ENCODE measurements at places on chromosomes 7 and 10.

DNA sequence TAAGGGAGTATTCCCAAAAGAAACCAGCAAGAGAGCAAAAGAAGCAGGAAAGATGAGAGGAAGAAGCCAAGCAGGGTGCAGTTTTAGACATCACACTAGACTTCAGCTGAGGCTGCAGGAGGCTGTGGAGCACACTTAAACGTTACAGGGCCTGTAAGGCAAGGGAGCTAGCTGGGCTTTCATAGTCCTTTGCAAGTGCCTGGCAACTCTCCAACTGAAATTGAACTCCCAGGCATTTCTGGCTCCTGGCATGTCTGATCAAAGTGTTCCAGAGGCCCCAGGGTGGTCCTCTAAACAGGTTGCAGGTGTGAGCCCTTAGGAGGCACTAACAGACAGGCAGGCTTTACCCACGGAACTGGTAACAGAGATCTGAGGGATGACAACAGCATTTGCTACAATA is 750.2 kb downstream of the XPNPEP1 start:
- peak; percentile 25 for DNase-seq

DNA sequence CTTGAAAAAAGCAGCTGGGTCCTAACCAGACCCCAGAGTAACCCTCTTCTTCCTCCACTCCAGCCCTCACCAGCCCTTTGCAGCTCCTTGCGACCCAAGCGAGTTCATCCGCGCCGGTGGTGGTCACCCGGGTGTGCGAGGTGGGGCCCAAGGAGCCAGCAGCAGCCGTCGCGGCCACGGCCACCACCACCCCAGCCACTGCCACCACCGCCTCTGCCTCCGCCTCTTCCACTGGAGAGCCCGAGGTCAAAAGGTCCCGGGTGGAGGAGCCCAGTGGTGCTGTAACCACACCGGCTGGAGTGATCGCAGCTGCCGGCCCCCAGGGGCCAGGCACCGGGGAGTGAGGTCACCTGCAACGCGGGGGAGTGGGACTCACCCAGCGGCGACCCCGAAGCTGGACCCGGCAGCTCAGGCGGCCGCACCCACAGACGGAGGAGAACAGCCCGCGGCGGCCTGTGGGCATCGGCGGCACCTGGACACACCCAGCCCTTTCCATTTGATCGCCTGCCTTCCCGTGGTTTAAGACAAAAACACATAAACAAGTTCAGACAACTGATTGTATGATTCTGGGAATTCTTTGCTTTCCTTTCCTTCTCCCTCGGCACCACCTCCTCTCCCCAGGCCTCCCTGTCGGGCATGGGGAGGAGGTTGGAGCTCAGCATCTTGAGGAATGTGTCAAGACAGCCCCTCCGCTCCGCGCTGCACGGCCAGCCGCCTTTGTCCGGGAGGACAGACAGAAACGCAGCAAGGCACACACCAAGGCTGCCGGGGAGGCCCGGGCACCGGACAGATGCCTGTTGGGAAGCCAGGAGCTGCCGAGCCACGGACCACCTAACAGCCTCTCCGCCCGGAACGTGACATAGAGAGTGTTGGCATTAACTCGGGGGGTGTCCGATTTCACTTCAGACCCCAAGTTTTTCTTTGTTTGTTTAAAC is 13.0 kb upstream of the AP5Z1 start:
- no peak for DNase-seq

- DNase-seq, result peak; percentile 37
Measured at GRCh38 chr7:27994639-27995038, 186.0 kb downstream of the JAZF1 start.

DNA sequence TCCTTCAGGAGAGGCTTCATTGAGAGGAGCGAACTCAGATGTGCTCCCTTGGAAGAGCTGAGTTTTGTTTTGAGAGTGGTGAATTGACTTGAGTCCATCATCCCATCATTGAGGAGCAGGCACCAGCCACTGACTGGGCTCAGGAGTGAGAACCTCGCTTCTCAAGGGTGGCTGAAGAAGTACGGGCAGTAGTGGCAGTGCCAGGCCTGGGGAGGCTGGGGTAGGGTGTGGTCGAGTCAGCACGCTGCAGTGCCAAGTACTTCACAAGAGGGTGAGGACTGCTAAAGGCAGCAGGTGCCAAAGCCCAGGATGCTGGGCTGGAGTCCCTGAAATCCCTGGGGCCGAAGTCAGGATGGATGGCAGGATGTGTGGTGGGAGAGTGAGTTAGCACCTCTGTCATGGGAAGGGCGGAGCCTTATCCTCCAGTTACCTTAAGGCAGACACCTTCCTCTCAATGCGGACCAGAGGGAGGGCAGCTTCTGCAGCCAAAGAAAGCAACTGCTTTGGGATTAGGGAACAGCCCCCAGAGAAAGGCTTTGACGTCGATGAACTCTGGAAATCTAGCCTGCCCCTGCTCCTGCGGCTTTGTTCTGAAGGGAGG is 210.3 kb downstream of the CAMK1D start:
- no peak for DNase-seq

DNA sequence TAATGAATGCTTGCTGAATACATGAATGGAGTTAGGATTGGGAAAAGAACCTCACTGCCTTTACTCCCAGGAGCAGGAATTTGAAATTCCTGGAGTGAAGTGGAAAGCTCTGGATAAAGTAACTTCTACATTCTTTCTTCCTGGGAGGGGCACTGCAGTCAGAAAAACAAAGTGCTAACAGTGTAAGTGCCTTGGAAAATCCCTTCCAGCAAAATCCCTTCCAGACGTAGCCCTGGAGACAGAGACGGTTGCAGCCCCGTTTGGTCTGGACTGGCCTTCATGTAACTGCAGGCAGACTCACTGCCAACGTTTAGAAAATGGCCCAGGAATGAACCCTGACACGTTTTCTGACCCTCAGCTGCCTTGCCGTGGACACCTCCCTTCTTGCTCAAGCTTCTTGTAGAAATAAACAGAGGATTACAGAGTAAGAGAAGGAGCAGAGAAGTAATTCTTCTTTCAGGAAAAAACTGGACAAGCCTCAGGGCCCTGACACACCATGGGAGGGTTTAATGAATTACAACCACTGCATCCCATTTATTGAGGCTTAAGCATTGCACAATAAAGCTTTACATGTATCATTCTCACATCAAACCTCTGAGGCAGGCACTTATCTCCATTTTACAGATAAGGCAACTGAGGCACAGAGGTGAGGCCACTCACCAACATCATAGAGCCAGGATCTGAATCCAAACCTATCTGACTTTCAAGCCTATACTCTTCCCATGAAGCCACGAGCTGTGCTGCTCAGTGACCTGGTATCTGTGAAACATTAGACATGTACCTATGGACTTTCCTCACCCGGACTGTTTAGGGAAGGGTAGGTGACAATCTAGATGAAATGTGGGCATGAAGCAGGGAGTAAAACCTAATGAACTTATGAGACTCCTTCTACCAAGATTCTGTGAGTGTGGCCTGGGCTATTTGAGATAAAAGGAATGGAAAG is 7.8 kb downstream of the ITPRIP start:
- DNase-seq, result peak; percentile 85

GRCh38 chr7:139068544-139069399 is 32.9 kb upstream of the ZC3HAV1L start:
- DNase-seq, result no peak

DNA sequence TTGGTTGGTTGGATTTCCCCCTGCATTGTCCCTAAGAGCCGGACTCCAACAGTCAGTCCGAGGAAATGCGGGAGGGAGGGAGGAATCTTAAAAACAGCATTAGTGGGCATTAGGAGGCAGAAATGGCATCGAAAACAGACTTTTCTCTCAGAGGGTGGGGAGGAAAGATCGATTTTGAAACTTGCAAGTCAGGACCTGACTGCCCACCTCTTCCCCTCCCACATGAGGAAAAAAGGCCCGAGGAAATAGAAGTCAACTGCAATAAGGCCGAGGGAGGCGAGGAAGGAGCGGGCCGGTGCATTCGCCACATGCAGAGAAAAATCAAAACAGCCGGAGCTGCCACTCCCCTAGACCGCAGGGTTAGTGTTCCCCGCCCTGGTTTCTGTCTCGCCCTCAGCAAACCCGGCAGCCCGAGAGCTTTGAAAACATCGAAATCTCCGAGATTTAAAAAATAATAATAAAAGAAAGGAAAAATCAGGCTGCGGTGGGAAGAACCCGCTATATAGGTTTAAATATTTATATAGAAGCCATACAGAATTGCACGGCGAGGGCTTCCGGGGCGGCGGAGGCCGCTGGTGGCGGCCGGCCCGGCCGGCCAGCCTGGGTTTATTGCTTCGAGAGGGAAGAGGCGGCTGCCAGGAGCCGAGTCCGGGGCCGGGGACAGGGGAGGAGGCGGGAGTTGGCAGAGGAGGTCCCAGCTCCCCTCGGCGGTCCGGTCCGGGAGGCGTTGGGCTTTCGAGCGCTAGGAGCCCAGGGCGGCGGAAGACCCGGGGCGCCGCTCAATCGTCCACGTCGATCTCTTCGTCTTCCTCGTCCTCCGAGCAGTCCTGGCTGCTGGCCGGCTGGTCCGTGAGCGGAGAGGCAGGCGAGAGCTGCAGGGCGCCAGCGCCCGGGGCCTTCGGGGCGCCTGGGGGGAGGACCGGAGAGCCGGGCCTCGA is 2.5 kb downstream of the LBX1 start:
- DNase-seq, result no peak

GRCh38 chr10:103932971-103933370 is 15.0 kb upstream of the STN1 start:
- DNase-seq, result no peak

GRCh38 chr10:2020836-2021235 is 283.5 kb upstream of the ADARB2 start:
- no peak for DNase-seq

GRCh38 chr10:12748186-12748585 is 253.3 kb downstream of the CCDC3 start:
- no peak for DNase-seq

All from muscle of back (tissue), 13 donors.